ENCODE measurements at places on chromosomes 5 and 9. TPM values are rescaled to one million over a fixed set of nuclear protein-coding genes. Genes with fewer than 3 reads are reported as not detected.

Gene NR6A1
- total RNA-seq, result 0.66 TPM

Gene TMEM171
- 5.5 TPM for total RNA-seq

Gene ZNF454
- total RNA-seq, result 2.0 TPM

Gene FAM81B
- not detected for total RNA-seq

Gene TLE1
- total RNA-seq, result 15.5 TPM

Gene RNF44
- 6.1 TPM for total RNA-seq

Gene OLFML2A
- total RNA-seq, result 11.5 TPM

Gene KIF24
- total RNA-seq, result 0.66 TPM

Gene NSG2
- not detected for total RNA-seq

Gene TMEM8B
- 2.6 TPM for total RNA-seq

Gene CCDC152
- total RNA-seq, result 0.72 TPM
